ENCODE measurements at places on chromosomes 4 and X.

DNA sequence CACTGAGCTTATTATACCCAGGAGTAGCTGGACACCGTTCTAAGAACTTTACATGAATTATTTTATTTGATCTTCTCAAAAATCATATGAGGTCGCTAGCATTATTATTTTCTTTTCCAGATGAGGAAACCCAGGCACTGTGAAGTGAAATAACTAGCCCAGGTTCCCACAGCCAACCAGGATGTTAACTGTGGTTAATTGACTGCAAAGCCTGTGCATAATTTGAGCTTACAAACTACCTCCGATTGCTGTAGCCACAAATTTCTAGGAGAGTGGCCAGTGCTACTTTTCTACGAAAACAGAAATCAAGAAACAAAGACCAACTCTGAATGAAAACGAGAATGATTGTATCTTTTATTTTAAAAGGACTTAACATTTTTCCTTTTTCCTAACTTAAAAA lies 27.2 kb downstream of the SPRY1 start:
- no peak for DNase-seq

DNA sequence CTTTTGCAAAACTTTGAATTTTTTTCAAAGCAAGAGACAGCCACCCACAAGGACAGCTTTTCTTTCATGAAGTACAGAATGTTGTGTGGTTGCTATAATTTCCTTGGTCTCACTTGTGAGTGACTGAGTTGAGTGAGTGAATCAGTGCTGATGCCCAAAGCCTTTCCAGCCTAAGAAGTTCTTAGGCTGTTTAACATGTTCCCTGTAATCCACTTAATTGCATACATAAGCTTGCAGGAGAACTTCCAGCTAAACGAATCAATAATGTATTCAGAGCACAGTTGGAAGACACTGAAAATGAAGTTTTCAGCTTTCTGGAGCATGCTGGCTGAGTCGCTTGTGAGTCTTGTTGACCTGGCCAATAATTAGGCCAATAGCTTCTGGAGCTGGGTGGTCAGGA lies 42.0 kb upstream of the GK2 start:
- no peak for DNase-seq

GRCh38 chr4:128358913-128359279 lies 71.3 kb upstream of the PGRMC2 start:
- DNase-seq = no peak

- DNase-seq = no peak
Measured at GRCh38 chr4:54574500-54574899, 83.3 kb upstream of the KIT start.

DNA sequence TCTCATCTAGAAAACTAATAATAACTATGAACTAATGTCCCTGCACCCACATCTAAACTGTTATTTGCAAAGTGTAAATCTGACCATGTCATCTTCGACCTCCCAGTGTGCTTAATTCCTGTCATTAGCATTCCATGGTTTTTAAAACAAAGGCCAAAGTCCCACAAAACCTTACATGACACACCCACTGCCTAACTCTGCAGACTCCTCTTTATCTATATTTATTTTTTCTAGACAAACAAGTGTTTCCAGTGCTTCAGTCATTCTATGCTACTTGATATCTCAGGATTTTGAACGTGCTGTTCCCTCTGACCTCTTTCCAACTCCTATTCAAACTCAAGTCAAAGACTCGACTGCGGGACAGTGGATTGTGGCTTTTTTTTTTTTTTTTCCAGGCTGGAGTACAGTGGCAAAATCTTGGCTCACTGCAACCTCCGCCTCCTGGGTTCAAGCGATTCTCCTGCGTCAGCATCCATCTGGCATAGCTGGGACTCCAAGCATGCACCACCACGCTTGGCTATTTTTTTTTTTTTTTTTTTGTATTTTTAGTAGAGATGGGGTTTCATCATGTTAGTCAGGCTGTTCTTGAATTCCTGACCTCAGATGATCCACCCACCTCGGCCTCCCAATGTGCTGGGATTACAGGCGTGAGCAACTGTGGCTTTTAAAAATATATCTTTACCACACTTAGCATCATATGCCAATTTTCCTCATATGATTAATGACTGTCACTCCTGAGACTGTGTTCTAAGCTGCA lies 1511.0 kb downstream of the ARAP2 start:
- no peak for DNase-seq

- no peak for DNase-seq
Measured at GRCh38 chrX:68753218-68753617, 75.6 kb upstream of the EFNB1 start.

DNA sequence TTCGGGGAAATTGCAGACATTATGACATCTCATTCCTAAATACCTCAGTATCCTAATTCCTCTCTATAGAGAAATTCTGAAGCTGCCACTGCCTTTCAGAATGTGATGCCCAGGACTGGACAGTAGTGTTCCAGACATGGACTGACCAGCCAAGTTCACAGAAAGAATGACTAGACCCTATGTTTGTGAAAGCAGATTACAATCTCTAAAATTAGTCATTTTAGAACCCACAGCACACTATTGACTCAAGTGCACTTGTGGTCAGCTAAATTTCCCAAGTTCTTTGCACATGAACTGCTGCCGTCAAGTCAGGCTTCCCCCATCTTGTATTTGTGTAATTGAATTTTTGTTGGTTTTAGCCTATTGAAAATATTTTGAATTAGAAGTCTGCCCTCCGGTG lies 81.0 kb upstream of the ESX1 start:
- DNase-seq = no peak

GRCh38 chr4:140854168-140854567 lies 98.0 kb upstream of the TBC1D9 start:
- no peak for DNase-seq

DNA sequence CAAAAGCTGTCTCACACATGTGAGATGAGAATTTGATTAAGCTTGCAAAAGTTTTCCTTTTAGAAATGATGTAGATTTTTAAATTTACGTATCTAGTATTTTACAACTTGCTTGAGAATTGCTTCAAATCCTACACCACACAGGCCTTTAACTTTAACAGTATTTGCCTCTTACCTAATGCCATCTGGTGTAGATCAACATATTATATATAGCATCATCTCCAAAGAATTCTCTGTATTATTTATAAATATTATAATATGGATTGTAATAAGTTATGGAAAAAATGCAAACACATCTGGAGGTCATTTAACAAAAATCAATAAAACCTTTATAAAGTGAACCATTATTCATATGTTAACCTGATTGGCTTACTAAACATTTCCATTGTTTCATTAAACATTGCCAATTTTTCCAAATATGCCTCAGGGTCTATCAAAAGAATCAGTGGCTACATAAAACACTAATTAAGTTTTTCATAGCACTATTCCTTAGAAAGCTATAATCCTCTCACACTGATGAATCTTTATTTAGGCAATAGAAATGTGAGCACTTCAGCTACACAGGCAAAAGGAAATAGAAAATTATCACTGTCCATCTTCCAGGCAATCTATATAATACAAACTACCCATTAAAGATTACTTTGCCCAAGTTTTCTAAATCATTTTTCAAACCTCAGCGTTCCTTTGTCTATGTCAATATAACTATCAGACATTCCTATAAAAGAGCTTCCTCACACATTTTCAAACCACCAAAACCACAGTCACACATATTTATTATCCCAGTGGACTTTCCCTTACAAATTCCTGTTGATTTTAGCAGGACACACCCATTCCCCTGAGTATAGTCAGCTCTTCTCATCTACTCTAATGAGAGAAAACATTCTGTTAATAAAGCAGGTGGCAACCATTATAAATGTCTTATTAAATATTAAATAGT lies 83.5 kb upstream of the INTU start:
- no peak for DNase-seq

- DNase-seq = no peak
Measured at GRCh38 chr4:18938343-18939099, 917.0 kb upstream of the LCORL start.

GRCh38 chr4:168272488-168272887 lies 46.1 kb downstream of the DDX60 start:
- DNase-seq = no peak

DNA sequence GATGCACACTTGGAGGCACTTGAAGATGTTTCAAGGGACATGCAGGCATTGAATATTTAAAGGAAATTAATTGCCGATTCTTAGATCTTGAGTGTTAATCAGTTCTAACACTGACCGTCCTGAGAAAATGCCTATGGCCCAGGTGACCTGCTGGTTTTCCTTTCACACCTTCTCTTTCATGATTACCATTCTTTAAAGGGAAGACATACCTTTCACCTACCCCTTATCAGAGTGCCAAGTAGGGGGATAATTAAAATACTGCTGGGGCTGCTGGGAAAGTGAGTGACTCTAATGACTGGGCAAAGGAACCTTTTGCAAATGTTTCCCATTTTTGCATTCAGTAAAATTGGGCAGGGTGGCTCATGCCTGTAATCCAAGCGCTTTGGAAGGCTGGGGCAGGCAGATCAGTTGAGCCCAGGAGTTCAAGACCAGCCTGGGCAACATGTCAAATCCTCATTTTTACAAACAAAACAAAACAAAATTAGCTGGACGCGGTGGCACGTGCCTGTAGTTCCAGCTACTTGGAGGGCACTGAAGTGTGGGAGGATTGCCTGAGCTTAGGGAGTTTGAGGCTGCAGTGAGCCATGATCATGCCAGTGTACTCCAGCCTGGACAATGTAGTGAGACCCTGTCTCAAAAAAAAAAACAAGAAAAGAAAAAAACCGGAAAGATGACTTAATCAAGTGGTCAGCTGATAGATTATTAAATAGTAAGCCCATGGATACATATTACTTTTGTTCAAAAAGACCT lies 44.3 kb downstream of the TMEM131L start:
- no peak for DNase-seq

GRCh38 chrX:1531096-1531890 lies 5.7 kb downstream of the P2RY8 start:
- no peak for DNase-seq

DNA sequence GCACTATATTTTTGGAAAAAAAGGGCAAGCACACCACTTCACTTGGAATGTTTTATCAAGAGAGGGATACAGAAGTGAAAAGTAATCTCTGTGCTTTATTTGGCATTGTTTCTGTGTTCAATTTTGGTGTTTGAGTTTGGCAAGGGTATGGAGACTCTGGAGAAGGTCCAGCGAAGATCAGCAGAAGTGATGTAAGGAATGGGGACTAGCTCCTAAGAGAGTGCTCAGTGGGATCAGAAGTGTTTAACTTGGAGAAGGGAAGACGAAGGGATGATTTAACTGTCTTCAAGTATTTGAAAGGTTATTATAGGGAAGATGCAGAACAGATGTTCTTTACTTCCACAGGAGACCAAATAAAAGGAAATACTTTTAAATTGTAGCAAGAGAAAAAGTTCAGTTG lies 74.3 kb downstream of the CFAP299 start:
- no peak for DNase-seq

DNA sequence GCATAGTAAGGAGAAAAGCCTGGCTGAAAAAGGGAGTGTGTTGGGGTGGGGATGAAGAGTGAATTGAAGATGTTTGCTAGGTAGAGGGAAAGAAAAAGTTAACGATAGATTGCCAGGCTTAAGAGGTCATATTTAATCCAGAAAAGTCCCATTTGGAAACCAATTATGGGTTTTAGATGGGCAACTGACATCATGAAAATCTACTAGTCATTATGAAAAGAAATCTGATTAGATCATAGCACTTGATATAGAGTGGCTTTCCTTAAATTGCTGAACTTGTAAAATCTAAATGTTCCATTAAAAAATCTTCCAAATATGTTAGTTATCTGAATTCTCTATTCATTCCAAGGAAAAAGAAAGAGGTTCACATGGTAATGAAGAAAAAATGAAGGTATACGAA lies 37.5 kb upstream of the IL21 start:
- DNase-seq = no peak

DNA sequence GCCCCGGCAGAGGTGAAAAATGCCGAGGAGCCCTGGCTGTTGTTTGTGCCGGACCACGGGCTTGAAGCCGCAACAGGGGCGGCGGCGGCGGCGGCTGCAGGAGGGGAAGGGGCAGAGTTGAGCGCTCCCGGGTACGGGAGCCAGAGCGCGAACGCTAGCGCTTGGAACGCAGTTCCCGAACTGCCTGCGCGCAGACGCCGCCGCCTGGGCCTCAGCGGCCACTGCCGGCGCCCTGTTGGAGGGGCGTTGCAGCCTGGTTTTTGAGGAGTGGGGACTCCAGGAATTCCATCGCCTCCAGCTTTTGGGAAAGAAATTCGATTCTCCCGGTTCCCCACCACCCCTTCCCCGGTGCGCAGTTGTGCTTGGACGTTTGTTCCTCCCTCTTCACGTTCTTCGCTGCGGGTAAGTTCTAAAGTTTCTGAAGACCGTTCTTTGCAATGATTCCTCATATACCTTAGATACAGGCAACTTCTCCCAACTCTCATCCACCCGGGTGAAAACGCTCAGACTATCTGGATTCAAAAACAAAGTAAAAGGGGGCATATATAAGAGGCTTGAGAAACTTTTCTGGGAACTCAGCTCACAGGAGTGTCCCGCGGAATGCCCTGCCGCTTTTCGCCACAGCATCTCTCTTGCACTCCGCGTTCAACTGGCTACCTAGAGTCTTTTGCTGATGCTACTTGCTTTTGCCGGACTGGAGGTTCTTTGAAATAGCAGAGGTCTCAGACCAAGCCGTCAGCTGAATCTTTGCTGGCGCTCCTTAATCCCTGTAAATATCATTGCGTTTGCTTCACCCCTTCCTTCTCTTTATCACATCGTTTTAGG lies 1.0 kb downstream of the FAT4 start:
- DNase-seq = peak; percentile 16

DNA sequence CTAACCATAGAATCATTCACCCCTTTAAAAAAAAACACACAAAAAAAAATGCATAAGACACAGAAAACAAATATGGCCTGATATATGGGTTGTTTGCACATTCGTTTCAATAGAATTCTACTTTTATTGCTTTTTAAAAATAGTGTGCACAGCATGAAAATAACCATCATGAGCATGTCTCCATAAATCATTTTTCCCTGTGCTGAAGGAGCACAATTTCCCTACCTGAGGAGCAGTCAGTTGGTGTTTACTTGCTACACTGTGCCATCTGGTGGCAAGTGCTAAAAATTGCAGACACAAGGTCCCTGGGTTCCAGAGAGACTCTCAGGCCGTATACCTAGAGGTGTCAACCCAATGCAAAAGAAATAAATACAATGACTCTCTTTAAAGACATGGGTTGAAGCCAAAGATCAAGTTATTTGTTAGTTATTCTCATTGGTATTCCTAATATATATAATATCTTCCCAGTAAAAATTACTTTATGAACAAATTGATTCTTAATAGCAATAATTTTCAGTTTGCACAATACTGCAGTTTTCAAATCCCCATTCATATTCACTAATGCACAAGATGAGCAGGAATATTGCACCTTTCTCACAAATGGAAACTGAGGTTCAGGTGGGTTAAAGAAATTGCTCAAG lies 551.4 kb downstream of the IQCM start:
- peak; percentile 19 for DNase-seq
